ENCODE measurements at places on chromosomes 1 and 21.

- DNase-seq: no peak
Measured at GRCh38 chr1:222769181-222769580, 32.2 kb downstream of the FAM177B start.

DNA sequence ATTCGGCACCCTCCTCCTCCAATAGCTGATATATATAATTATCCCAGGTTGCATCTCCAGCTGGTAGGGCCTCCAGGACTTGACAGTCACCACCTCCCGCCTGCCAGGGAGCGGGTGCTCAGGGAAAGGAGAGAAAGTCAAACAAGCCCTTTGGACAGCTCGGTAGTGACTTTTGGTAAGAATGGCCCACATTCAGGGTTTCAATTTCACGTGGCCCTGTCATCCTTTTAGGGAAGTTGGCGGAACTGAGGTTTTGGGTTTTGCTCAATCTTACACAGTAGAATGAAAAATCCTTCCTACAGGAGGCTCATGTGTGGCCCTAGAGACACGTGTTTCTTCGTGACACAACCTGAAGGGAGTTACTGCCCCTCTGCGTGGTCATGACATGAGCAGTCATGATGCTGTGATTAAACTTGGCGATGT, 44.2 kb downstream of the CAPN8 start:
- no peak for DNase-seq

DNA sequence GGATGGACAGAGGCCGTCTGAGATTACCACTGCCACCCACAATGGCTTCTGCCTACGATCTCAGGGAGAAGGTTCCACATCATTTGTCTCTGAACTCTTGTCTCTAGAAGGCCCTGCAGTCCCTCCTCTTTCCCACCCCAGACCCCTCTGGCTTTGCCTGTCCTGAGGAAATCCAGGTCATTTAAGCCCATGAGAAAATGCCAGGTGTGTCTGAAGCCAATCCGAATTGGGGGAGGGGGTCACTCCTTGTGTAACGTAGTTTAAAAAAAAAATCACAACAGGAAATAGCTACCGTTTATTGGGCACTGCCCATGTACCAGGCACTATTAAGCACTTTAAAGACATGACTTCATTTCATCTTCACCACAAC, 7.5 kb upstream of the MYOM3 start:
- no peak for DNase-seq

DNA sequence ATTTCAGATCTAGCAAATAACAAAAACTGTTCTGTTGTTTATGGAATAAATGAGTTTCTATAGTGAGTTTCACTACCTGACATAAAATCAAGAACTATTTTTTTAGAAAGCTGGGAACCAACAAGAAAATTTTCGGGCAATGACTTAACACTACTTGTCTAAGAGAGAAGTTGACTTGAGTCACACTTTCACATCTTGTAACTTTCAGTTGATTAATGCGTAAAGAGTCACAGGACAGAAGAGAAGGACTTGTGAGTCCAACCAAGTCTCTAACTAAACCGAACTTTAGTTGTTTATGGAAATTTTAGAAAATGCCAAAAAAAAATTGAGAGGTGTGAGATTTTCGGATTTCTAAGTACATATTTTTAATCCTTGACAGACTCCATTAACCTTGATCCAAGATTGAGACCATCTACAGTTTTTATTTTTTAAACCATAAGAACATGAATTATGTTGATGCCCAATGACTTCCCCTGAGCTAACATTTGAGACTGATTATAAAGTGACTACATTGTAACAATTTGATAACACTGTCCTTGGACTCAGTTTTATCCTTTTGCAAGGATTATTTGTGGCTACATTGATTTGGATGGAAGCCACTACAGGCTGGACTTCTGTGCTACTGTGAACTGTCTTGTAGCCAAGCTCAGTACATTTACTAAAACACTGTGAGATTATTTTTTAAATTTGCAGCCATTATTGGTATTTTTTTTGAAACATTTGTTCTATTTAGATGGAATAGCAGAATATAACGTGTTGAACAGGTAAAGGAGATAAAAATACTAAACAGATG, 284.0 kb downstream of the PTPRC start:
- DNase-seq: no peak

DNA sequence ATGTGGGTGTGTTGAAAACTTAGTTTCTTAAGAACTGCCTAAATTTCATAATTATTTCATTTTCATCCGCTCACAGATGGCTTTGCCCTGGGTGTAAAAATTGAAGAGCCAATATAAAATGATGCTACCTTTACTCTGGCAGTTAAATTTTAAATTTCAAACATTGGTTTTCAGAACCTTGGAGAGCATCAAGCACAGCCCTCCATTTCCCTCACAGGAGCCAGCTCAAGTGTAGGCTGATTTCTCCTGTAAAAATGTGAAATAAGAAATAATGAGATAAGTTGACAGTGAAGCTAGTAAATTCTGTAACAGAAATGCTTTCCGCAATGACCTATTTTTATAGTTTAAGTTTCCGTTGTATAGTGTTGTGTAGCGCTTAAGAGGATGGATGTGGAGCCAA, 53.9 kb upstream of the AKT3 start:
- DNase-seq: no peak

DNA sequence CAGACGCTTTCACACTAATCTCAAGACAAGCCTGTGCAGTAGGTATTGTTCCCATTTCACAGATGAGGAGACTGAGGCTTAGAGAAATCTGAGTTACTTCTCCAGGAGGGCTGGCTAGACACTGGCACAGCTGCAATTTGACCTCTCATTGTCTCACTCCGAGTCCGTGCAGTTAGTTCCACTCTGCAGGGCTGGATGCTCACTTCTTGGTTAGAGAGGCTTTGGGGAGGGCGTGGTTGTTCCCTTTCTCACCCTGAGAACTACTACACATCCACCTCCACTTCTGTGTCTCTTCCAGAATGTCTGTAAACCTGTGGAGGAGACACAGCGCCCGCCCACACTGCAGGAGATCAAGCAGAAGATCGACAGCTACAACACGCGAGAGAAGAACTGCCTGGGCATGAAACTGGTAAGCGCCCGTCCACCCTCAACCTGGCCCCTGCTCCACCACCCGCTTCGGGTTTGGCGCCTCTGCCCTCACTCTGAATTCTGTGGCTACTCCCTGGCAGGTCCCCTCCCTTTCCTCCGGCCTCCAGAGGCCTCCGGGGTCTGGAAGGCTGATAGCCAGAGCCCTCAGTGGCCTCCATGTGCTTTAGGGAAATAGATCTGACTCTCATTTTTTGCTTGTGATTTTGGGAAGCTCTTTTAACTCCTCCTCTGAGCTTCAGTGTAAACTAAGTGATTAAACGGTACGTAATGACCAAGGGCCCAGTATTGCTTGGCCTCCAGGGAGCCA, 29.1 kb downstream of the EIF2D start:
- peak; percentile 45 for DNase-seq

GRCh38 chr21:33112151-33112550, 42.2 kb downstream of the OLIG1 start:
- no peak for DNase-seq

GRCh38 chr1:21670059-21670881, 1.1 kb upstream of the RAP1GAP start:
- DNase-seq: no peak

GRCh38 chr1:156246241-156246780, 1.5 kb downstream of the PAQR6 start:
- DNase-seq: no peak

DNA sequence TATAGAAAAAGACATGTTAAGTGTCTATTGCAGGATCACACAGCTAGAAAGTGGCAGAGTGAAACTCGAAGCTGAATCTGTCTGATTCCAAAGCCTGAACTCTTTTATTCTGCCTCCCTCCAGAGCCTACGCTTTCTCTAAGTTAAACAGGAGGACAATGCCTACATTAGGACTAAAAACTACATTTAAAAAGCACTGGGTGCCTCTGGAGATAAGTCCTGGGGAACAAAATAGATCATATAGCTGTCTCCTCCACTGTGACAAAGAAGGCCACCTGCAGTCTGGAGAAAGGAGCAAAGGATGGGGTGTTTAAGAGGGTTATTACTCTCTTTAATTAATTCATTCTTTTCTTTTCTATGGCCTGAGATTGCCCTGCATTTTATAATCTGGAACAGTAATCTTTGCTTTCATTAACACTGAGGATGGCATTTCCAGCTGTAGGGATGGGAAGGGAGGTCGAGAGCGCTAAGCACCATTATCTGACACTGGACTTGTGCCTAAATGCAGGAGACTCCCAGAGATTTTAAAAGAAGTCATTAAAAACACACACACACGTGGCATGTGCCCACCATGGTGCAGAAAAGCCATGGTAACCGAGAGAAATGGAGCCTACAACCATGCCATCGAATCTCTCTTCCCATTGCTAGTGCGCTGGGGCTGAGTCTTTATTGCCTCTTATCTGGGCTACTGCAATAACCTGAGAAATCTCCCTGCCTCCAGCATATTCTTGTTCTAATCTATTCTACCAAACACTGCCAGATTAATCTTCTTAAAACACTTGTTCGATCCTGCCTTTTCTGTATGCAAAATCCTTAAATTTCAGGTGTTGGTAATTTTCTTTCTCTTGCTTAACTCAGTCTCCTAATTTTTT, 92.2 kb downstream of the PLXNA2 start:
- no peak for DNase-seq

GRCh38 chr1:109772658-109773202, 9.0 kb upstream of the EPS8L3 start:
- no peak for DNase-seq

- DNase-seq: peak; percentile 16
Measured at GRCh38 chr21:32578107-32578691, 7.1 kb downstream of the TCP10L start.

GRCh38 chr1:156419854-156420204, 50.8 kb downstream of the RHBG start:
- DNase-seq: no peak

- DNase-seq: no peak
Measured at GRCh38 chr21:29190923-29191331, 60.5 kb downstream of the MAP3K7CL start.

DNA sequence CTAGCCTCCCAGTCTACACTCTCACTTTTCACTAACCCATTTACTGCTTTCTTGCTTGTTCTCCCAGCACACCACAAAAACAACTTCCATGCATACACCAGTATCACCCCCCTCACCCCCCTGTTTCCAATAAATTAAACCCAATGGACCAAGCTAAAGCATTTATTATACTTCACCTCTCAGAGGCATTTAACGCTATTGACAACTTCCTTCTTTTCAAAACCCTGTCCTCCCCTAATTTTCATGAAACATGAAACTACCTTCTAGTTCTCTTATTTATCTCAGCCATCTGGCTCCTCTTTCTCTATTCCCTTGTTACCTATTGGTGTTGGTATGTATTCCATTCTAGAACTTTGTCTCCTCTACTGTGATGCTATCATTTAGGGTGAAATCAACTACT, 32.3 kb downstream of the PTPRC start:
- no peak for DNase-seq

- DNase-seq: no peak
Measured at GRCh38 chr1:8182034-8182761, 135.7 kb upstream of the SLC45A1 start.

- no peak for DNase-seq
Measured at GRCh38 chr21:41726970-41727783, 39.7 kb downstream of the RIPK4 start.

DNA sequence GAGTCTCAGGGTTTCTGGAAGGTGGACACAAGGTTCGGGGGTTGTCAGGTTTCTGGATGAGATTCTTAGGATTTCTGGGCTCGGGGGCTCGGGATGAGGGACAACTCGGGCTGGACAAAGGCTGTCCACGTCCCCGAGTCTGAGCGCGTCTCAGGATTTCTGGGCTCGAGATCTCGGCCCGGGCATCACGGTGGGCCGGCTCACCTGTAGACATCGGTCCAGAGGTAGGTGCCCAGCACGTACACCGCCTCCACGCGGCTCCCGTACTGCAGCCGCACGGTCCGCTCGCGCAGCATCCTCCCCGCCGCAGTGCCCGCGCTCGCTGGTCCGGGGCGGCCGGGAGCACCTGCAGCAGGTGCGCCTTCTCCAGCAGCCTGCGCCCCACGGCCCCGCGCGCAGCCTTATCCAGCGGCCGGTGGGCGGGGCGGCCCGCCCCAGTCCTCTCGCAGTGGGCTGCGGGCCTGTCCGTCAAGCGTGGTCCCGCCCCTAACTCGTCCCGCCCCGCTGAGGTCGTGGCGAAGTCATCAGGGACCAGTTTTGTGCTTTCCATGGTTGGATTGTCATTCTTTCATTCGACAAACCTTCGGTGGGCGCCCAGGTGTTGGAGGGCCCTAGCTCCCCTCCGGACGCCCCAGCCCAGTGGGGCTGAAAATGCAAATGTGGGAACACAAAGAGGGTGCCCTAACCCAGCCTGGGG, at the start of gene PADI2:
Gene PADI2 (minus strand): TSS at position 376 of the 697 bp plus-strand sequence. CDS start 80 bp downstream, at position 296.
- DNase-seq: peak; percentile 28

DNA sequence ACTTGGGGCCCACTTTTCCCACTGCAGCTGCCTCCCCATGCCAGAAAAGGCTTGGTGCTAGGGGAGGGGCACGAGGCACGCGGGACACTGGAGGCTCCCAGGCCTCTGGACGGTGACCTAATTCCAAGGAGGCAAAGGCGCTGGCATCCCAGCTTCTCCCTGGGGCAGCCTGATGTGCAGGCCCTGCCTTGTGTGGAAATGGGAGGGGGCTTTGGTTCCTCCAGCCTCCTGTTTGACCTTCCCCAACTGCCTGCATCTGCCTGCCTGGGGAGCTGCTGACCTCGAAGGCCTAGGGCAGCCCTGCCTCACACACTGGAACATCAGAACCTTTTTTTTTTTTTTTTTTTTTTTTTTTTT, 39.9 kb downstream of the KIAA1614 start:
- DNase-seq: no peak

DNA sequence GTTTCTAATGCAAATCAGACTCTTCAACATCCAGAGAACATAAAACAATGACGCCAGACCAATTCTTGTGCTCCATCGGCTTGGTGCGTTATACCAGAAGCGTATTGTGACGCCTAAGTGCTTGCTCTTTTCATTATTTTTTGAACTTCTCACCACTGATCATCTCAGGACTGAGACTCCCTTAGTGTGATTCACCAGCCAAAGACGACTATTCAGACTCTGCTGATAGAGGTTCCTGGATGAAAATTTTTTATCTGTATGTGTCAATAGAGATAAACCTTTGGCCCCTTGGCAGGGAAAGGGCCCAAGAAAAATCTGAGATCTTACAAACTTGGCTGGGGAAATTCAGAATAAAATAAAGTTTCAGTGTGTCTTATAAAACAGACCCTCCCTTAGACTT, 856 bp upstream of the GREM2 start:
- DNase-seq: no peak

GRCh38 chr1:59361766-59362165, 64.9 kb downstream of the FGGY start:
- no peak for DNase-seq

- no peak for DNase-seq
Measured at GRCh38 chr1:67722292-67722944, 37.4 kb downstream of the GADD45A start.

DNA sequence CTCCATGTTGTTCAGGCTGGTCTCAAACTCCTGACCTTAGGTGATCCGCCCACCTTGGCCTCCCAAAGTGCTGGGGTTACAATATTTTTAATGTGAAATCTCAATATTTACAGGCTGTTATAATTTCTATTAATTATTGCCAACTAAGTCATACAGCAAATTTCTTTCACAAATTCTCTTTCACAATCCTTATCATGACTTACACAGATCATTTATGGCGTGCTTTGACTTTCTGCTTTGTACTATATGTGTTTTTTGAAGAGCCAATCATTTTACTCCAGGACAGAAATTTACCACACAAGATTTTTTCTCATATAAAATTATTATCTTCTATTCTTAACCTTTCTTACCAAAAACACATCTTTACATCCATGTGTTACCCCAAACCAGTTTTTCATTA, 1729.9 kb downstream of the NCAM2 start:
- DNase-seq: no peak
